ENCODE measurements at places on chromosomes 1 and 21.

GRCh38 chr1:163202833-163203451 is at the start of gene RGS5:
Gene RGS5 (minus strand): TSS chr1:163202916. CDS start chr1:163202835, 81 bp downstream.
- no peak for DNase-seq

DNA sequence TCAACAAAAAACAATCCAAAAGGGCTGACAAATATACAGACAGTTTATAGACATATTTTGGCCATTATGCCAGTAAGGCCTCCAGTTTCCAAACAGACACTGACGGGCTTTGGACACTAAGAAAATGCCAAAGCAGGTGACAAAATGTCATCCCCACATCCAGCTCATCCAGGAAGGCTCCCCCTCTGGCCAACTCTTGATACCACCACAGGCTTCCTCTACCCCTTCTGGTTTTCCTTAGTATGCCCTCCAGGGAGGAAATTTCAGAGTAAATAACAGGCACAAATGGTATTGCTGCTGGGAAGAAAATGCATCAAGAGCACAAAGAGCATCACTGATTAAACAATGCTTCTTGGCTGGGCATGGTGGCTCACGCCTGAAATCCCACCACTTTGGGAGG is 225.3 kb downstream of the VAV3 start:
- no peak for DNase-seq

GRCh38 chr21:14259747-14260146 is 43.8 kb downstream of the RBM11 start:
- DNase-seq: no peak

DNA sequence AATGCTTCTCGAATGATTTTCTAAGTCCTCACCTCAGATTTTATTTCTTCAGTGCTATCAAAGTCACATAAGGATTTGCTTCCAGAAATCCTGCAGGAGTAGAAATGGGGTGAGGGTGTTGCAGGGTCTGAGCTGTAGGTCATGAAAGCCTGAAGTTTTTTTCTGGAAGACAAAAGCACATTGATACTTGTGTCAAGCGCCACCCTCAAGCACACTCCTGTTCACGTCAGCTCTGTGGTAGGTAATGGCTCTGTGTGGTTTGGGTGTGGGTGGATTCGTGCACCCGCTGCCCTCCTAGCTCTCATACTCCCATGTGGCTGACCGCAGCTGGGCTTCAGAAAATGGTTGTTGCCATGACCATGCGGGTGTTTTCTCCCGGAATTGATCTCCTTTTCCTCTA is 39.9 kb downstream of the AKNAD1 start:
- DNase-seq: no peak

GRCh38 chr1:20192871-20193411 is 6.6 kb upstream of the PLA2G2C start:
- DNase-seq: no peak

DNA sequence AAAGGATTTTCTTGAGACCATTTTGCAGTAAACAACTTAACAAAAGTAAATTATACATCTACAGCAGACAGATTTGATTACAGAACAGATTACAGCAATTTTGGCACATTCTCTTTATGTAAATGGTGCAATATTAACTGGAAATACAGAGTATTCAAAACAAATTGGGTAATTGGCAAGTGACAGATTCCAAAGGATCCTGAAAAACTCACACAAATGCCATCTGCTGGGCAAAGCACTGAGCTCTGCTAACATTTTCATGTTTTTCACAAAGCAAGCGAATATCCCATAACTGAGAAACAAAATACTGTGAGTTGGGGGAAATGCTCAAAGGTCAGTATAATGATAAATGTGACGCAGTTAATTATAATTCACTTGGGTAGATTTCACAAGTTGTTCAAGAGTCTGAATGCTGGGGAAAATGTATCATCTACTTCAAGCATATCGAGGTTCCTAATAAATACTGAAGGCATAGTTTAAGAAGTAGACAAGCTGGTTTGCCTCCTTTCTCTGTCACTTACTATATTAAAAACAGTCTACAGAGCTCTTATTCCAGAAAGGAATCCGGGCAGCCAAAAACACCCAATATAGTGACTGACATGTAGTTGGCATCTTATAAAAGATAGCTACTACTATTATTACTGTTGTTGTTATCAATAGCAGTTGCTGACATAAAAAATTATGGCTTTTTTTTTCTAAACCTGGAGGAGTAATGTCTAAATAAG is 75.8 kb upstream of the SDC3 start:
- no peak for DNase-seq

DNA sequence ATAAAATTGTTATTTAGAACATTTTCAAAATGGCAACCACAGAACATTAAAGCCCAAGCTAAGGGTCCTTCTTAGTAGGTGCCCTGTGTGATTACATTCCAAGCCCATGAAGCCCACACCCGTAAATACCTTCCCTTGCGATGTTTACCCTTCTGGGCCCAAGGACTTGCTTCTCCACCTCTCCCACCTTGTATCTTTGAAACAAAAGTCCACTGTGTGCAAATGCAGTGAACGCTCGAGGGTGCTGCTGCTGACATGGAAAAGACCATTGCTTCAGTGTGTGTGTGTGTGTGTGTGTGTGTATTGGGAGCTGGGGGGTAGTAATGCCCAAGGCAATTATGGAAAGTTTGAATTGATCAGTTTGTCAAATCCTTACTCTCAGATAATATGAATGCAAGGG is 298.1 kb downstream of the TGFB2 start:
- DNase-seq: no peak

DNA sequence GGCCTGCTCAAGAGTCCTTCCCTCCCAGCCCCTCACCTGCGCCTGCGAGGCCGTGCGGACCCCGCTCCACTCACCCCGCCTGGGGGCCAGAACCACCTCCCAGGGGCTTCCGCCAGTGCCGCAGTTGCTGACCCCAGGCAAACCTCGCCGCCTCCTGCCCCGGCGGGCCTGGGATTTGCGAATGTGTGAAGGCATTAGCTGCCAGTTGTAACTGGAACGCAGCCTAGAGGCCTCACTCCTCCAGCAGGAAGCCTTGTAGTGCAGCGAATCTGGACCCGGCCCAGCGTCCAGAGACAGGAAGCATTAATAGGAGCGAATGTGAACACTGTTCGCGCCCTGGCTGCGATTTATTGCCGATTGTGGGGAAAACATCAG is 140.9 kb upstream of the ARHGEF16 start:
- DNase-seq: no peak

- no peak for DNase-seq
Observed at GRCh38 chr1:209395169-209395568, 188.3 kb upstream of the CAMK1G start.

GRCh38 chr21:36082237-36082664 is 12.4 kb downstream of the CBR1 start:
- no peak for DNase-seq

- no peak for DNase-seq
Observed at GRCh38 chr1:71785000-71785399, 497.3 kb downstream of the NEGR1 start.

GRCh38 chr1:239061770-239062169 is 324.6 kb upstream of the CHRM3 start:
- DNase-seq: no peak

GRCh38 chr1:15706751-15707150 is 22.6 kb downstream of the PLEKHM2 start:
- no peak for DNase-seq

- DNase-seq: no peak
Observed at GRCh38 chr21:33492571-33492970, 1.1 kb upstream of the DNAJC28 start.

- DNase-seq: no peak
Observed at GRCh38 chr1:94607398-94607797, 65.8 kb upstream of the F3 start.

DNA sequence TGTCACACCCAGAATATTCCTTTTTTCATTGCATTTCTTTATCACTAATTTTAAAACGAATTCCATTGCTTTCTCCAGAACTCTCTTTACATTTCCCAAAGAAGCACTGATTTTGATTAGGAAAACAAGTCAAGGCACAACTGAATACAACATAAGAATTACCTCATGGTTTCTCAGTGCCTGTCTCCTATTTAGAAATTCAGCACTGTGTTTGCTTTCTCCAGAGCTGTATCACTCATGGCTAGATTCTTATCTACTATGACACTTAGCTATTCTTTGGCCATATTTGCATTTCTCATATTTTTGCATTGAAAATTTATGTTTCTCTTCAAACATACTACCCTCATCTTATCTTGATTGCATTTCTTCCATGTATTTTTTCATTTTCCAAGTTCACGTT is 1402.0 kb downstream of the MRPL39 start:
- no peak for DNase-seq

DNA sequence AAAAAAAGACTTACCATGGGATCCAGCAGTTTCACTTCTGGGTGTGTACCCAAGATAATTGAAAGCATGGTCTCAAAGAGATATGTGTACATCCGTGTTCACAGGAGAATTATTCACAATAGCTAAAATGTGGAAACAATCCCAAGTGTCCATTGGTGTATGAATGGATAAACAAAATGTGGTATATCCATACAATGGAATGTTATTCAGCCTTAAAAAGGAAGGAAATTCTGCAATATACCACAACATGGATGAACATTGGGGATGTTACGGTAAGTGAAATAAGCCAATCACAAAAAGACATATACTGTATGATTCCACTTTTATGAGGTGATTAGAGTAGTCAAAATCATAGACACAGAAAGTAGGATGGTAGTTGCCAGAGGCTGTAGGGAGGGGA is 7.0 kb upstream of the TUT4 start:
- no peak for DNase-seq

- no peak for DNase-seq
Observed at GRCh38 chr1:66197785-66198184, 336.2 kb upstream of the SGIP1 start.

Measured in activated CD4-positive, alpha-beta T cell treated with anti-CD3 and anti-CD28 coated beads, Interleukin-2, amount 10 ng/mL, durations not matched to agents 7 days and 5 days (primary cell).